ENCODE measurements at places on chromosomes 11 and 22.
A peak's percentile ranks its signal among the peaks of the same experiment; 100 is the strongest.

GRCh38 chr22:33658775-33659174, 261.5 kb downstream of the LARGE1 start:
- no peak for DNase-seq

GRCh38 chr22:32352681-32353080, 5.0 kb upstream of the RFPL3 start:
- DNase-seq: no peak

GRCh38 chr22:26364066-26365015, 64.7 kb upstream of the ASPHD2 start:
- DNase-seq: peak; percentile 75

DNA sequence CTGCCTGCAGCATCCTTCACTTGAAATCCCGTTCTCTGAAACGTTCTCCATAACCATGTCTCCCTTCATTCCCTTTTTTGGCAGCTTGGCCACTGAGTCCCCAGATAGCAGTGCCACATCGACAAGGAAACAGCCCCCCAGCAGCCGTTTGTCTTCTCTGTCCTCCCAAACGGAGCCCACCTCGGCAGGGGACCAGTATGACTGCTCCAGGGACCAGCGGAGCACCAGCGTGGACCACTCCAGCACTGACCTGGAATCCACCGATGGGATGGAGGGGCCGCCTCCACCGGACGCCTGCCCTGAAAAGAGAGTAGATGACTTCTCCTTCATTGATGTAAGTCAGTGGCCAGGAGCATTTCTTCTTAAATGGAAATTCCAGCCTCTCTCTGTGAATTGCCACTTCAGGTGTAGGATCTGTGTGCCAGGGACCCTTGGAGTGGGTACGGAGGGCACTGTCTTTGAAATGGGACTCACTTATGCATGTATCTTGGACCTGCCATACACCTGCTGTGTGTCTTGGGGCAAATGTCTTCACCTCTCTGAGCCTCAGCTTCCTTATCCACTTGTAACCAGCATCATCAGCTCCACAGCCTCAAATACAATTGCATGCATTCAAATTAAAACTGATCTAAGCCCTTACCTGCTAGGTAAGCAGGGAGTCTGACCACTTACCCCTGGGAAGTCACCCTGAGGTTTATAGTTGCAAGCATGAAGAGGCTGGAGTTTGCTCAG, 25.3 kb upstream of the CRYBB3 start:
- DNase-seq: no peak

DNA sequence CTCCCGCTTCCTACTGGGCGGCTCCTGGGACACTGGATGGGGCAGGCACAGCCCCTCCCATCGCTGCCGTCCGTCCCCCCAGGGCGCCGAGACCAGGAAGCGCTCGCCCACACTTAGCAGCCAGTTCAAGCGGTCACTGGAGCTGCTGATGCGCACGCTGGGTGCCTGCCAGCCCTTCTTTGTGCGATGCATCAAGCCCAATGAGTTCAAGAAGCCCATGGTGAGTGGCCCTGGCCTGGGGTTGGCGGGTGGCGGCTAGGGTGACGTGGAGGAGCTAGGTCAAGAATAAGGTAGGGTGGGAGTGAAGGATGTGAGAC, 44.6 kb downstream of the MYO7A start:
- DNase-seq: no peak

DNA sequence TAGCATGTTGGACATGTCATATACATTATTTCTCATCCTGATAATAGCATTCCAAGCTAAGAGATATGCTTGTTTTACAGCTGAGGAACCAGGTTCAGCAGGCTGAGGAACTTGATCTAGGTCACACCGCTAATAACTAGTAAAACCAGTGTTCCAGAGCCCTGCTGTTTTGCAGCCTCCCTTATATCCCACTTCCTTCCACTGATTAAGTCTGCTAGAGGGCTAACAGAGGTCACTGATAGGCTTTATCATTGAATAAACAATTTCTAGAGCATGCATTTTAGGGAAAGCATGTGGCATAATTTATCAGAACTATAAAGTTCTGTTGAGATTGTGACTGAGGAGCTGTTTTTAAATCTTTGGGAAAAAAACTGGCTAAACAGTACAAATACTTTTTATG, 54.0 kb downstream of the UVRAG start:
- no peak for DNase-seq

DNA sequence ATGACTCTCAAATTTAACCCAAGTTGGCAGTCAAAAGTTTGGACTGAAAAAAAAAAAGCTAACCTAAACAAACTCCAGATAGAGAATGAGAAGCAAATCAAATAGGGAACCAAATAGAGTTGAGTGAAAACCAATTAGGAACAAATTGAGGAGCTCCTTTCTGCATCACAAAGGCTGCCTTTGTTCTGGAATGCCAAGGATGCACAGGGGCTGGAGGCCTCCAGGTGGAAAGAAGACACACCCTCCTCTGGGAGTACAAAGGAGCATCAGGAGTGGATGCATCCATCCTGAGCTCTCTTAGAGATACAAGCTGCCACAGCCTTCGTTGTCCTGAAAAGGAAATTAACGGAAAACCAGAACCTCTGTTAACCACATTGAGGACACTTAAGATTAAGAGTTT, 73.3 kb downstream of the MRGPRX1 start:
- no peak for DNase-seq

DNA sequence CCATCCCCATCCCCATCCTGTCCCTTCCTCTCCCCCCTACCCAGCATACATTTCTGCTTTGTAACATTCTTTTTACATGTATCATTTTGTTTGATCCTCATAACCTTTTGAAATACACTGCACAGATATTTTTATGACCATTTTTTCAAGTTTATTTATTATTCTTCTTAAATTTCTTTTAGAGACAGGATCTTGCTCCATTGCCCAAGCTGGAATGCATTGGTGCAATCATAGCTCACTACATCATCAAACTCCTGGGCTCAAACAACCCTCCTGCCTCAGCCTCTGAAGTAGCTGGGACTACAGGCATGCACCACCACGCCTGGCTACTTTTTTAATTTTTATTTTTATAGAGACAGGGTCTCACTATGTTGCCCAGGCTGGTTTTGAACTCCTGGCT, 99.4 kb upstream of the AKIP1 start:
- no peak for DNase-seq

DNA sequence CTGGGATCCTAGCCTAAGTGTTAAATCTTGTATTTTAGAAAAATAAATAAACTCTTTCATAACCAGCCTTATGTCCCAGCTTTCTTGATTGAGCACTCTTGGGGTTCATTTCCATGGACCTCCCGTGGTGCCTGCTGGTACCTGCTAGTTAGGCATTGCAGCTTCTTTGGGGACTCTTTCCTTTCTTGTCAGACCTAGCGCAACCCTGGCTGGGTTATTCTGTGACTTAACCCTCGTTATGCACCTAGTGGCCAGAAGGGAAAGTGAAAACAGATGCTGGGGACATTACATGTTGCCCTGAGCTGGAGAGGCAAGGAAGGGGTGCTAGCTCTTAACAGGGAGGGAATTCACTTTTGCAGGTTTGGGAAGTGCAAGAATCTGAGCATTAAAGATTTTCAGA, 46.8 kb downstream of the APIP start:
- DNase-seq: no peak

DNA sequence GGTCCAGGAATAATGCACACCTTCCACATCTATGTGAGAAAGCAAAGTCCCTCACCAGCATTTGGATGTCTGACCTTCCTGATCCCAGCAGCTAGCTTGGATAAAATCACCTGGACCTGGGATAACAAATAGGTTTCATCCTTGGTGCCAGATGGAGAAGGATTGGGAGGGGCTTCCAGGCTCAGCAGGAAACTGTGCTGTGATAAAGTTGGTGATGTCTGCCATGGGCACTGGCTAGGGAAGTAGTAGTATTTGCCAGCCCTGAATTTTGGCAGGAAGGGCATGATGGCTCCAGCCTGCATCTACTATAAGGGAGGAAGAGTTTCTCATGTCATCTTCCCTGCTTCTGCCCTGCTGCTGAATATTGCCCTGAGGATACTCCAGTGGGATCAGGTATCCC, 37.5 kb downstream of the C11orf91 start:
- no peak for DNase-seq

DNA sequence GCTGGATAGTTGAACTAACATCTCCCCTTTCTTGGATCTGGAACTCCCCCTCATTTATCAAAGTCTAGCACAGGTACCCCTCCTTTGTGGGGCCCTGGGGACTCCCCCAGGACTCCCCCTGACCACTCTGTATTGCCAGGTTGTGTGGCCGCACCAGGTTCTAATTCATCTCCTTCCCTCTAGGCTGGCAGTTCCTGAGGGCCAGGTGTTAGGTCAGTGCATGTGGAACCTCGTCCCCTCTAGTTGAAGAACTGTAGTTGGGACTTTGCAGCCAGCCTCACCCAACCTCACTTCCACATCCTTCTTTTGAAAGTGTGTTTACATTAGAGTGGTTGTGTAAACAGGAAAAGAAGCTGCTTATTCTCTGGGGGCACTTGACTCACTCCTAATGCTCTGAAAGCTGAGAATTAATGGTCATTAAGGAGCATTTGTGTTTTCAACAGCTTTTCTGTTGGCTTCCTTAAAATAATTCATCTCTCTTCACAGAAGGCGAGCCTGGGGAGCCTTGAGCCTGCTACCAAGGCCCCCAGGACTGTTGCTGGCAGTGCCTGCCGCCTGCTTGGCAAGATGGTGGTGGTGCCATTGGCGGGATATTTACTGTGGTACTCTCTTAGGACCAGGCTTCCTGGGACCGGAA, 11.8 kb downstream of the UPB1 start:
- DNase-seq: peak; percentile 67

DNA sequence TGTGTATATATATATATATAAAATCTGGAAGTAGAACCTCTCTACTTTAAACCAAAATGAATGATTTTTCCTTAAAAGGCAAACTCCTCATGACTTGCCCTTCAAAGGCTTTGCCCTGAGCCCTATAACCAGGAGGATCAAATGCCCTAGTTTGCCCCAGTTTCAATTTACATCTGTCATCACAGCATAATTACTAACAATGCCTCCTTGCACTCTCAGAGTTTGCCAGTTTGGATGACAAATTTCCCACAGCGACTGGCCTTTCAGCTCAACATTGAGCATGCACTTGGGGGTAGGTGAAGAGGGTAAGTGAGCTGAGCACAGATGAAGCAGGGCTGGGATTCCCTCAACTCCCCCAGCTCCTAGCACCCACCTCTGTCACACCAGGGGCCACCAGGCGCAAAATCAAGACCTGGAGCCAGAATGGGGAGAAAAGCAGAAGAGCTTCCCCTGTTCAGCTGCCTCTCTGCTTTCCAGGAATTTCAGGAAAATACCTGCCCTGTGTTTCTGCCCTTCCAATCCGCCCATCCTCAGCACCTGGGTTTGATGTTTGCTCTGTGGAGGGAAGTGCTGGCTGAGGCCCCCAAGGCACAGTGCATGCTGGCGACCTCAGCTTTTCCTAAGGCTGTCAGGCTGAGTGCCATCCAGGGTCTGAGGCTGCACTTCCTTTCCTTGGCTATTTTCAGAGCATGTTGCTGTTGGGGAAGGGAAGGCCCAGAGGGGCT, 67.5 kb downstream of the ADAMTS15 start:
- no peak for DNase-seq

GRCh38 chr11:118046964-118047700, 29.7 kb upstream of the TMPRSS4 start:
- no peak for DNase-seq

DNA sequence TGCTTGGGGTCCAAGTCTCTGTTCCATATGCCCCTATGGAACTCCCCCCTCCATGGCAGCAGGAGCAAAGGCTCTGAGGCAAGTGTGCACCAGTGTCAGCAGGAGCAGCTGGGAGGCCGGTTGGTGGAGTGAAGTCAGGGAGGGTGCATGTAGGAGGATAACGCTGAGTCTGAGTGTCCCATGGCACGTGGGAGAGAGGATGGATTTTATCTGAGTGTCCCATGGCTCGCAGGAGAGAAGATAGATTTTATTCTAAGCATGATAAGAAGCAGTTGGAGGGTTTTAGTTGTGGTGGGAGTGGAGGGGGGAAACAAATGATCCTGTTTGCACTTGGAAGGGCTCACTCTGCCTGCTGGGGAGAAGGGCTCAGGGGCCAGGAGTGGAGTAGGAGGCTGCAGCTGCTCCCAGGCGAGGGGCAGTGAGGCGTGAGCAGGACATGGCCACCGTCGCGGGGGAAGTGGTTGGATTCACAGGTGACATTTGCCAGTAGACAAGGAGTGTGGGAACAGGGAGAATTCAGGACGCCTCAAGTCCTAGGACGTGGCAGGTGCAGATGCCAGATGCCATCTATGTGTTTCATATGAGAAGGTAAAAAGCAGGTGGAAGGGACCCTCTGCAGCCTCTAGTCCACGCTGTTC, 33.6 kb upstream of the PARVG start:
- DNase-seq: no peak

GRCh38 chr11:94856443-94856842, 88.3 kb downstream of the AMOTL1 start:
- no peak for DNase-seq

GRCh38 chr11:1220941-1221721, 1.7 kb upstream of the MUC5B start:
- DNase-seq: no peak

- DNase-seq: no peak
Observed at GRCh38 chr22:30406400-30406799, 9.6 kb downstream of the SEC14L2 start.

DNA sequence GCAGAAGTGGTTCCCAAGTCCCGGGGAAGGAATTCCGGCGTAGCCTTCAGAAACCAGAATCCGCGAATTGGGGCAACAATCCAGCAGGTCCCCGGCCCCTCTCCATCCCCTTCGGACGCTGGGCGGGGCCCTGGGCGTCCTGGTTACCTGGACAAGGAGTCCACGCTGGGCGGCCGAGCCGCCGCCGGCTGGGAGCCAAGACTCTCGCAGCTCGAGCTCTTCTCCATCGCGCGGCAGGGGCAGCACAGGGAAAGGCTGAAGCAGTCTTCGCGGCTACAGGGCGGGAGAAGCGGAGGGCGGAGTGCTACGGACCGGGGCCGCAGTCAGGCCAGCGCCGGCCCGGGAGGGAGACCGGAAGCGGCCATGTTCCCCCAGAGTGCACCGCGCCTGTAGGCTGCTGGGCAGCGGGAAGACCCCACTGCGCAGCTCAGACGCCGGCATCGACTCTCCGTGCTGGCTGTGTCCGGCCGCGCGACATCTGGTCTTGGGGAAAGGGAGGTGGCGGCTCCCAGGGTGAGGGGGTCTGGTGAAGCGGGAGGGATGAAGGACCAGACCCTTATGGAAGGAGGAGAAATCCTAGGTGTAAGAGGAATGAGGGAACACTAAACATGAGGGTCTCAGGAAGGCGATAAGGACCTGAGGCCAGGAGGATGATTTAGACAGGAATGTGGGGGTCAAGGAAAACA, at the start of gene MTMR2:
TSS of gene MTMR2 (minus strand) at position 380 of the 686 bp plus-strand sequence. CDS start at position 227, 153 bp downstream.
- DNase-seq: peak; percentile 66

GRCh38 chr11:57432149-57432561, 5.2 kb upstream of the SLC43A3 start:
- peak; percentile 79 for DNase-seq

DNA sequence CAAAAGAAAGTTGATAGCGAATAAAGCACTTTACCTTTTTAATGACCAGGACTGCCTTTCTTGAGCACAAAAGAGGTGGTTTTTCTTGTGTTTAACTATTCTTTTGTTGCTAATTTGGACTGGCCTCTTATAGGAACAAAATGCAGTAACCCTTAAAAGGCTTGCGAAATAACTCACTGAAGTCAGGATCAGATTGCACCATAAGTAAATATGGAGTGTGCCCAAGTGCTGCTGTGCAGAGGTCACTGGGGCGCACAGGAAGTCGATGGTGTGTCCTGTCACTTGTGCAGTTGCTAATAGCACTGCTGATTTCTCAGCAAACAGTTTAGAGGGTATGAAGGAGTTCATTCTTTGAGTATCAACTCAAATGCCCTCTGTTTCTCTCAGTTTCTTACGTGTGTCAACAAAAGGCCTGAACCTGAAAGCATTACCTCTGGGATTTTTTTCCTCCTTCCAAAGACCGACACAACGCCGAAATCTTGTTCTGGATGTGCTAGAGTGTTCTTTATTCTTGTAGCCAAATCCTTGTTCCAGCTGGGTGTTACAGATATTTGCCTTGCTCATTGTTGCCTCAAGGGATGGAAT, 71.3 kb downstream of the ATXN10 start:
- DNase-seq: peak; percentile 66

Measured in inflammatory macrophage treated with lipopolysaccharide for 1 hour (primary cell).